Hippocampal formation (tissue), 2 donors: ENCODE measurements at places on chromosomes 3 and 15.

DNA sequence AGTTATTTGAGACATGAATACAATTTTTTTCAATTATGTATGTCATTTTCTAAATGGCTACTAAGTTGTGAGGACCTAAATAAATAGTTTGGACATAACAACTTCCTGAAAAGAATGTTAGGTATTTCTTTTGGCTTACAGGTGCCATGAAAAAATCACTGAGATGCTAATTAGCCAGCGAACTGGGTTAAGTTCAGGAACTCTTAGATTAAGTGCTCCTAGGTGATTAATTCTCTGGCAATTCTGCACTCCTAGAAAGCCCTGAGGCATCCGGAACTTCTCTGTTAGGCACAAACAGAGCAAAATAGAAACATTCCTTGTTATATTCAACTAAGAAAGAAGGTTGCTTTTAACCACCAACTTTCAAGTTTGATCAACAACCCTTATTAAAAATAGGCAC is 192.3 kb downstream of the STAG1 start:
- DNase-seq: no peak

DNA sequence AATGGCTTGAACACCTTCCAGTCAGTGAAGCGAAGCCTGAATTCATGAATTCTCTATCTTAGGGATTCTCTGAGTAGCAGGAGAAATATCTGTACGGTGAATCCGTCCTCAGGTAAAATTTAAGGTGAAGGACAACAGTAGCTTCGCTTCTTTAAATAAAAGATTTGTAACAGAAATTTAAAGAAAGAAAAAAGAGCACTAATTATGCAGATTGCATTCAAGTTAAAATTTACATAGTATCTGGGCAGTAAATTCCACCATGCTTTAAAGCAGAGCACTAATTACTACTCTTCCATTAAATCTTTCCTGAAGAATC is 282.6 kb downstream of the FGF12 start:
- no peak for DNase-seq

GRCh38 chr3:39102504-39103323 is 4.7 kb downstream of the GORASP1 start:
- DNase-seq: no peak

DNA sequence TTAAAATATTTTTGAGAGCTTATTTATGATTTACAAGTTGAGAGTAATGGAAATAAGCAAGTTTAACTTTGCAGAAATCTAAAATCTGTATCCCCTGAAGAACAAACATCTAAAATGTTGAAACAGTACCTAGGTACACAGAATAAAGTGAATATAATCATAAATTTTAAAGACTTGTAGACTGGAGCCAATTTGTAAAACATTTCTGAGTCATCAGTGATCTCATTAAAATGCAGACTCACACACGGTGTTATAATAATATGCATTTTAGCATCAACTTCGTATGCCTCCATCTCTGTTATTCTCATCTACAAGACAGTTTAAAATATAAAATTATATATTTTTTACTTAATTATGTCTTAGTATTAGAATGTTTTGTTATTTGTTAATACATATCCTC is 399.5 kb upstream of the GOLIM4 start:
- DNase-seq: no peak

DNA sequence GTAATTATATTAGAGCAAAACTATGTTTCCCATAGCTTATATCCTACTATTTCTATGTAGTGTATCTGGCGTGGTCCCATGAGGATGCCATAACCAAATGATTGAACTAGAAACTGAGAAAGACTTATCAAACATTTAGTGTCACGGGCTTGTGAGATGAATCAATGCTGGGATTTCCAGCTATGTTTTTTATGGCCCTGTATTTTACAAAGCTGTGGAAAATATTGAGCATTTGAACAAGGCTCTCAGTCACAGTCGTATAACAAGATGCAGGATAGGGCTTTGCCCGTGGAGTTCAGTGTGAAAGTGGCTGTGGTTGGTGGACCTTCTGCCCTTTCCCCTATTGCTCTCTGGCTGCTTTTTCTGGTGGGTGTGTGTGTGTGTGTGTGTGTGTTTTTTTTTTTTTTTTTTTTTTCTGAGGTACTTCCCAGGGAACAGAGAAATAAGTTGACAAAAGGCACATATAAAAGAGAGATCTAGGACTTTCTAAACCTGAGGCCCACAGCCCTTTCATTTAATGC is 60.7 kb downstream of the CACNA1D start:
- DNase-seq: no peak

DNA sequence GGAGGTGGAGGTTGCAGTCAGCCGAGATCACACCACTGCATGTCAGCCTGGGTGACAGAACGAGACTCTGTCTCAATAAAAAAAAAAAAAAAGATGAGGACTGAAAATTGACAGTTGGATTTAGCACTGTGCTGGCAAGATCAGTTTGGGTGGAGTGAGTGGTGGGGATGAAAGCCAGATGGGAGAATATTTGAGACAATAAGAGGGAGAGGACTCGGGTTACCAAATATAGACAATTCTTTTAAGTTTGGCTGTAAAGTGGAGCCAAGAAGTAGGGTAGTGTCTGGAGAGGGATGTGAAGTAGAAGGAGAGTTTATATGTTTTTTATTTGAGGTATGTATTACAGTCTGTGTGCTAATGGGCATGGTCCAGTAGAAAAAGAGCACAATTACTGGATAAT is 20.4 kb downstream of the TMOD3 start:
- DNase-seq: no peak

DNA sequence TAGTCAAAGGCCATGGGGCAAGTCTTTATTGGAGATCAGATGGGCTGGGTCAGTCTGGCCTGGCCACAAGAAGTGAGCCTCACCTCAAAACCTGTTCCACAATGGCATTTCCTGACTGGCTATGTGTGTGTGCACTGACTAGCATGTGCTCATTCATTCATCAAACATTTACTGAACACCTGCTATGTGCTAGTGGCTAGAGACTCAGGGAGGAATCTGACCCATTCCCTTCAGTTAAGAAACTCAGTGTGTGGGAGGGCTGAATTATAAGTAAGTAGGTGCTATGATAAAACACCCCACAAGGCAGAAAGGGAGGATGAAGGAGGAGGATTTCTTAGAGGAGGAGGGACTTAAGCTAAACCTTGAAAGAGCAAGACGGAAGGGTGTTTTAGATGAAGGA is 5.4 kb upstream of the CGNL1 start:
- DNase-seq: no peak

DNA sequence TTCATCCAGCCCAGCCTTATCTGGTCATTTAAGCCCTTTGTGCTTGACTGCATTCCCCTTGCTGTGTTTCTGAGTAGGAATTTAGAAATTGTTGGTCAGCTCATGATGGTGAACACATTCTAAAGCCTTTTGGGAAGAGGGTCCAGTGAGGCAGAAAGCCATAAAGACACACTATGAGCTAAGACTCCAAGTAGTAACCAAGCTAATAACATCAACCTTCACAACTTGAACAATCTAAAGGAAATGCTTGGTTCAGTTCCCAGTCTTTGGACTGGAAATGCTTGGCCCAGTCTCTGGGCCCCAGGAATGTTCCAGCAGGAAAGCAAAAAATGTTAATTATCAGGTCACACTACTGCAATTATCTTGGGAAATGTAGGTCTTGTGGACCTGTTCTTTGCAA is 7.7 kb downstream of the PLSCR1 start:
- no peak for DNase-seq

DNA sequence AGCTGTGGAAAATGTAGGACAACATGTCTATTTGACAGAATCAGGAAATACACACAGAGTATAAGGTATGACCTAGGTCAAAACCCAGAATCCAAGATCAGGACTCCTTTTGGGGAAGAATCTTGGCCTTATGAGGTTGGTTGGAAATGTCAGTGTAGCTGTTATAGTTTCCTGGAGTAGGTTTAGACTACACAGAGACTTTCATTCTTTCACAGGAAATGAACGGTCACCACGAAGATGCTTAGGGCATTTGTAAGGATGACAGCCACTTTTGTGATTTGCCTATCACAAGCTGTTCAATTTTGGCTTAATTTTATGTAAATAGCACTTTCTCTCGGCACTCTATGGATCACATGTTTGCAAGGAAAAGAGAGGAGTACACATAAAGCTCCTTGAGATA is 18.6 kb upstream of the ZBTB20 start:
- DNase-seq: no peak

DNA sequence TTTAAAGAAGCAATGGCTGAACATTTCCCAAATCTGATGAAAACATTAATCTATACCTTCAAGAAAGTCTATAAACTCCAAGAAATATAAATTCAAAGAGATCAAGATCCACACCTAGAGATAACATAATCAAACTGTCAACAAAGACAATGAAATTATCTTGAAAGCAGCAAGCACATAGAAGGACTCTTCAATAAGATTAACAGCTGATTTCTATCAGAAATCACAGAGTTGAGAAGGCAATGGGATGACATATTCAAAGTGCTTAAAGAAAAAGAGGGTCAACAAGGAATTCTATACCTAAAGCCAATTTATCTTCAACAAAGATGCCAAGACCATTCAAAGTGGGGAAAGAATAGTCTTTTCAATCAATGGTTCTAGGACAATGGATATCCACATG is 41.1 kb upstream of the LAMP3 start:
- DNase-seq: no peak

- DNase-seq: no peak
These were observed 60.9 kb upstream of the CCNL1 start for GRCh38 chr3:157220883-157221282.

- no peak for DNase-seq
These were observed 27.9 kb downstream of the CHCHD4 start for GRCh38 chr3:14096742-14097141.

DNA sequence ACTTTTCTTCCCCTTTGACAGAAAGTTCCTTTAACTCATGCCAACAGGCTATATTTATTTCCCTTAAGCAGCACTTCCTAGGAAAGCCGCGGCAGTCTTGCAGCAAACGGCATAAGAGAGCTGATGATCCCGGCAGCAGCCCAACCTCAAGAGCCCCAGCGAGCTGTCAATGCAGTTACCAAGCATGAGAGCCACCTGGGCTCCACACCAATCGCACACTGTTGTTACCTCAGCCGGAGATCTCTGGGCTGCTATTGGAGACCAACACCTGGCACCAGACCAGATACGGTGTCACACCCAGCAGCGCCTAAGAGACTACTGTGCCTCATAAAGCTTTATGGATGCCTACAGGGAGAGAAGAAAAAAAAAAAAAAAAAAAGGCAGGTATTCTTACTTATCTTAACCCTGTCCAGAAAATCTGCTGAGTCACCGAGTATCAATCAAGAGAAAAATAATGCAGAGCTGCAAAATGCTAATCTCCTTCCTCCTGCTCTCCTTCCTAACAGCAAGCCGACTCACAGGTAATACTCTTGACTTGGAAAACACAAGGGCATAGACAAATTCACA is 11.7 kb downstream of the ABCC5 start:
- peak; percentile 20 for DNase-seq

DNA sequence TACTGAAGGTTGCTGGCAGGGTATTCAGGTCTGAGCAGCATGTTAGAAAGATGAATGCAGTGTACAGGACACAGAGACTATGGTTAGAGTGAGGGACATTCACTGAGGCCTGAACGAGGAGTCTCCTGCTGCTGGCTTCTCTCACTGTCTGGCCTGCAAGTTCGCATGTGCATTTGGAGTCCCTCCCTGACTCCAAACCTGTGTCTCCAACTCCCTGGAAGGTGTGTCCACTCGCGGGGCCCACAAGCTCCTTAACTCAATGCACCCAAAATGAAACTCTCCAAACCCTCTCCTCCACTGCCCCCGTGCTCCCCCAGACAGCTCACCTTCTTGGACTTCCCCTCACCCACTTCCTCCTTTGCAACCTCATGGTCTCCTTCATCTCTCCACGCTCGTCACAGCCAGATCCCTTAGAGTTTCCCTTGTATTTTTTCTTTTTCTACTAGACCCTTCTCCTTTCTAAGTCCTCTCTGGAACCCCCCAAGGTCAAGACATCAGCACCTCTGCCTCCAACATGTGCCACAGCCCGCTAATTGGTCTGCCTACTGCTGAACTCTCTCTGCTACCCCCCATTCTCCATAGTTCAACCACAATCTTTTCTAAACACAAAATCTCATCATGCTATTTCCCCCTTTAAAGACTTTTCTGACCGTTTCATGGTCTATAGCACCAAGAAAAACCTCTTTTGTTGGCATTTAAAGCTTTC is 58.3 kb downstream of the HES1 start:
- no peak for DNase-seq

GRCh38 chr3:197728487-197728886 is 8.2 kb downstream of the RUBCN start:
- no peak for DNase-seq

DNA sequence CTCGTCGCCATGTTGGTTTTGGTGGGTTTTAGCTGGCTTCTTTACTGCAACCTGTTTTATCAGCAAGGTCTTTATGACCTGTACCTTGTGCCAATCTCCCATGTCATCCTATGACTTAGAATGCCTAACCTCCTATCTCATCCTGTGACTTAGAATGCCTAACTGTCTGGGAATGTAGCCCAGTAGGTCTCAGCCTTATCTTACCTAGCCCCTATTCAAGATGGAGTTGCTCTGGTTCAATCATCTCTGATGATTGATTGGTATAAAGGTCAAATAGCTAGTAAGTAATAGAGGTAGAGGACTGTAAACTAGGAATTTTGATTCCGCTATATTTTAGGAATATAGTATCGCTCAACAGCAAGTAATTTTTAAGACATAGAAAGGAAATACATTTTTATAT is 1.3 kb upstream of the ACKR2 start:
- no peak for DNase-seq

DNA sequence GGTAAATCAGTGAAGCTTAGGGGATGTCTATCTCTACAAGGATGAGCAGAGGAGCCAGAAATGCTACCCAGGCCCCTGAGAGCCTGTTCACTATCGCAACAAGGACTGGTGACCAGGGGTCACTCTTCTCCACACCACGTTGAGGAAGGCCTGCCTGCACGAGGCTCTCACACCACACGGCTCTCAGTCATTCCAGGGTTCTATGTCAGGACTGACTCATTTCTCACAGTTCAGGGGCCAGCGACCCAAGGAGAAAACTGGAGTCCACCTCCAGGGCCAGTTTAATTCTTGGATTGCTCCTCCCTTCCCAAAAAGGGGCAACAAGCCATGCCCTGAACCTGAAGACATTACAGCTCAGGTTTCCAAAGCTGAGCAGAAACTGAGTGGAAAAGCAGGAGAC is 33.9 kb downstream of the ANP32A start:
- no peak for DNase-seq

DNA sequence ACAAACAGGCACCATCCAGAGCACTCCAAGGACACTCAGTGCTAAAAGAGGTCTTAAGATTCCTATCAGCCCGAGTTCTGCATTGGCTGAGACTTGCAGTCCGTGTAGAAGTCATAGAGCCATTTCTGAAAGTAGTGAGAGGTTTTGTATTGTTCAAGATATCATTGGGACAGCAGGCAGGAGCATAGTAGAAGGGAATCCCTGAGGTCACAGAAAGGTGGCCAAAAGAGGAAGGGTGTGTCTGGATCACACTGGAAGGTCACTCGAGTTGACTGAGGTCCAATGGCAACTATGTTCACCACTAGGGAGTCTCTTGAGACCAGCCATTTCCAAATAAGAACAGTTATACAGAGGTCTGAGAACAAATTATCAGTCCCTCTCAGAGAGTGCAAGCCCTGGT is 468.3 kb downstream of the EPHB1 start:
- no peak for DNase-seq

- no peak for DNase-seq
These were observed 76.5 kb upstream of the BCL6 start for GRCh38 chr3:187821616-187822317.

- no peak for DNase-seq
These were observed 91.1 kb upstream of the ATP11B start for GRCh38 chr3:182702216-182702615.

- no peak for DNase-seq
These were observed 9.2 kb upstream of the STT3B start for GRCh38 chr3:31523543-31523942.
